ENCODE measurements at places on chromosomes 2 and 18.

- DNase-seq: no peak
These were observed 483.2 kb downstream of the METTL4 start for GRCh38 chr18:2087877-2088673.

- DNase-seq: no peak
These were observed 68.7 kb upstream of the ACSL3 start for GRCh38 chr2:222792001-222792611.

DNA sequence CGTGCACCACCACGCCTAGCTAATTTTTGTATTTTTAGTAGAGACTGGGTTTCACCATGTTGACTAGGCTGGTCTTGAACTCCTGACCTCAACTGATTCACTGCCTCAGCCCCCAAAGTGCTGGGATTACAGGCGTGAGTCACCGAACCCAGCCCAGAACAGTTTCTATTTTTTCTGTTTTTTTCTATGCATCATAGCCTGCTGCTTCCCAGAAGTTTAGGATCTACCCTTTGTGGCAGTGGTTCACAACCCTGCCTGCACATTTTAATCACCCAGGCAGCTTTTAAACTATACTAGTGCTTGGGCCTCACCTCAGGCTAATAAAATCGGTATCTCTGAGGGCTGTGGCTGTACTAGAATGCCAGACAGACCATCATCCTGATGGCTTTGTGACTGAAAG is 39.7 kb upstream of the SOCS6 start:
- no peak for DNase-seq

DNA sequence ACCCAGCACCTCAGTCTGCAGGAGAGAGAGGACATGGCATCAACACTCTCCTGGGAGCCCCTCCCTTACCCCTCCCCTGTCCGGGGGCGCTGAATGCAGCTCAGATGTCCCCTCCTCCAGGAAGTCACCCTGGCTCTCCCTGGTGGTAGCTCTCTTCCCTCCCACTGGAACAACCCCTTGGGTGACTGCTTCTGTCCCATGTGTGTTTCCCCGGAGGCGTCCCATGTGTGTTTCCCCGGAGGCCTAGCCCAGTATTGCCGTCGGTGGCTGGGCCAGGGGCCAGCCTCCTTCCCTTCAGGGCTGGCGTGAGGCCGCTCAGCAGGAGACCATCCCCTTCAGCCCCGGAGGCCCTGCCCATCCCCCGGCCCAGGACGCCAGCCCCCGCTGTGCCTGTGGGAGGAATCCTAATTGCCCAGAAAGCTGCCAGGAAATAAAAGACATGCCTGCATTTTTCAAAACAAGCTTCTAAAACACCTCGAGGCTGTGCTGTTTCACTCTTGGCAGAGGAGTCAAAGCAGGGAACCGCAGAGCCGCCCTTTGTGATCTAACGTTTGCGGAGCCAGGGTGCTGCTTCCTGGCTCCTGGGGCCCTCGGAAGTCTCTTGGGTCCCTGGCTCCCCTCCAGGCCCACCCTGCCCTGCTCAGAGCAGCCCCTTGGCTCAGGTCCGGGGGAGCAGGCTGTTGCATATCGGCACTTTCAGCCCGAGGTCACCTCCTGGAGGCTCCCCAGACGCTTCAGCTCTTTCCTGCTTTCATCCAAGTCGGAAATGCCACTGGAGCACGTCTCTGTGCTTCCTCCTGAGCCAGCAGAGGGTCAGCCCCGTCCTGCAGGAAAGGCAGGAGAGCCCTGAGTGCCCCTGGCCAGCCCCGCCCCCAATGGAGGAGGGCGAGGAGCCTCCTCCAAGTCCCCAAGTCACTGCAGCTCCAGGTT is 11.4 kb downstream of the SNED1 start:
- peak; percentile 15 for DNase-seq

DNA sequence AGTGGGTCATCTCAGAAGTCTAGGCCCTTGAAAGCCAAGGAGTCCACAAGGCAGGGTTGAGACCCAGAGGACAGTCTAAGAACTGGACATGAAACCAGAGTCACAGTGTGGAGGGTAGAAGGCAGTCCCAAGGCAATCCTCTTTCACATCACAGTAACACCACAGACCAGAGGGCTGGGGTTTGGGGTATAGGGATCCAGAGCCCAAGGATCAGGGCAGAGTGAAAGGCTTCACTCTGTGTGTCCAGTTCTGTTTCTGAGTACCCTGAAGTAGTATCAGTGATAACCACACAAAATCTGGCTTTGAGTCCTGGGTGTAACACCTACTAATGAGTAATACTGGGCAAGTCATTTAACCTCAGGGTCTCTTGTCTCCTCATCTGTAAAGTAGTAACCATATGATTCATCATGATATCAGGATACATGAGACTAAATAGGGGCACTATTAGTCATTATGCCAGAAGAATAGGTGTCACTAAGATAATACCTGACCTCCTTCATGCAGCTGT is 91.0 kb downstream of the ICA1L start:
- no peak for DNase-seq

DNA sequence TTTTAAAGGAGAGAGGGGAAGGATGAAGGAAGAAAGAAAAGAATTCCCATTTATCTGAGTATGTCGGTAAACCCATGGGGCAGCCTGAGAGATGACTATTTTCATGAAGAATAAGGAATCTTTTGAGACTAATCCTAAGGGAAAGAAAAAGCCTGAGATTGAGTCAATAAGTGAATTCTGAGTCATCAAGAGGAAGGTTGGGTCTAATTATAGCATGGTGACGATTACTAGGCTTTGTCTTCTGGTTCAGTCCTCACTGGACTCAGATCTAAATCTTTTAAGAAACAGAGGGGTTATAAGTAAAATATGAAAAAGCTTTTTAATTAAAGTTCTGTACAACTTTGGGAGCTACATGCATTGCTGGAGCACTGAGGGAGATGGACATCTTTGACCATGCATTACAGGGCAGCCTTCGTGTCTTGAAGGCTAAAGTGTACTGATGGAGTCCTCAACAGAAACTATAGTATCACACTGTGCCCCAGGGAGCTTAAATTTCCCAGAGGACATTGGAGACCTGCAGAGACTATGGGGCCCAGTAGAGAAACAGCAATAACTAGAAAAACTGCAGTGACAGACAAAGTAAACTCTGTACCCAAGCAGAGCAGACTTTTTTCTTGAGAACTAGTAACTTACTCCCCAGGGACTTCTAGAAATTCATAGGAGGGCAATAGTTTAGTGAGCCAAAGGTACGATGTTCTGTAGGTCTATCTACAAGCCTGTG is 260.9 kb downstream of the RAD51AP2 start:
- no peak for DNase-seq

DNA sequence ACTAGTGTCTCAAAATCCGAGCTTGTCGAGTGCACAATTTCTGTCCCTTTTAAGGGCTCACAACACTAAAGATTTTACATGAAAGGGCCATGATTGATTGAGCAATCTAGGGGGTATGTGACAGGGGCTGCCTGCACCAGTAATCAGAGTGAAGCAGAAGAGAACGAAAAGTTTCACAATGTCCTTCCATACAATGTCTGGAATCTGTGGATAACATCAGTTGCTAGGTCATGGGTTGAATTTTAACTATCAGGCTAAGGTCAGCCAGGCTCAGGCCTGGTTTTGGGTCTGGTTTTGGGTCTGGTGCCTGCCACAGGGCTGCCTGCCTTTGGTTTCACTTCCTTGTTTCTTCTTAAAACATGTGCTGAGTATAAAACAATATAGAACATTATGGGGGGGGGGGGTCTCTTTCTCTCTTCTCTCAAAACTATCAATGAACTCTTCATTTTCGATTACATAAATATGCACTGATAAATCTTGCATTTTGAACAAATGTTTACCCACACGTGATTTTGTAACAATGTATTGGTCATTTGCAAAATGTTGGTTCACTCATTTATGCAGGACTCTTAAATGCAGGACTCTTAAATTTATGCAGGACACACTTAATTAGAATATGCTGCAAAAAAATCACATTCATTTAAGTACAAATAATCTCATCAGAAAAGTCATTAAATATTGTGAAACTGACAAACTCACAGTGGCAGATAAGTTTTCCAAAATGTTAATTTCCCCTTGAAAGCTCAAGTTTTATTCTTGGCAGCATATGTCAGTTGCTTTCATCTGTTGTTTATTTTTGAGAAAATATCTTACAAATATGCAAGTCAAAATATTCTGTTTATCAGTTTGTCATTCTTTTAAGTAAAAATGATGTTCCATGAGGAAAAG is 290.5 kb upstream of the KYNU start:
- DNase-seq: no peak

GRCh38 chr2:160582081-160582480 is 88.5 kb upstream of the RBMS1 start:
- no peak for DNase-seq
